CD4-positive, alpha-beta T cell treated with Interferon alpha-2 for 1 hour (primary cell): ENCODE measurements at places on chromosomes 5 and 9.

- DNase-seq = no peak
These were observed 59.1 kb downstream of the BOD1 start for GRCh38 chr5:173557123-173557903.

GRCh38 chr9:98227883-98228282 is 27.6 kb downstream of the TBC1D2 start:
- DNase-seq = no peak

DNA sequence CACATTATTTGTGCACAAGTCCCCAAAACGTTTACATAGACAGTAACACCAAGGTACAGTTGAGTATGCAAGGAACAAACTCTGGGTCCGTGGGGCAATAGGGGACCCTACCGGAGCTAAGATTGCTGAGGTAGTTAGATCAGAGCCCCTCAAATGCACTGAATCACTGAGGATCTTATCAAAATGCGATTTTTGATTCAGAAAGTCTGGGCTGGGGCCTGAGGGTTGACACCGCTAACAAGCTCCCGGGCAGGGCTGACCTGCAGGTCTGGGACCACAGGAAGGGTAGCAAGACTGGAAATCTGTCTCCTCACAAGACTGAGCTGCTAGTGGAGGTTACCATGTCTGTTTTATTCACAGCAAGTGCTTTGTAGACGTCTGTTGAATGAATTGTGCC is 1.8 kb upstream of the IL3 start:
- no peak for DNase-seq

DNA sequence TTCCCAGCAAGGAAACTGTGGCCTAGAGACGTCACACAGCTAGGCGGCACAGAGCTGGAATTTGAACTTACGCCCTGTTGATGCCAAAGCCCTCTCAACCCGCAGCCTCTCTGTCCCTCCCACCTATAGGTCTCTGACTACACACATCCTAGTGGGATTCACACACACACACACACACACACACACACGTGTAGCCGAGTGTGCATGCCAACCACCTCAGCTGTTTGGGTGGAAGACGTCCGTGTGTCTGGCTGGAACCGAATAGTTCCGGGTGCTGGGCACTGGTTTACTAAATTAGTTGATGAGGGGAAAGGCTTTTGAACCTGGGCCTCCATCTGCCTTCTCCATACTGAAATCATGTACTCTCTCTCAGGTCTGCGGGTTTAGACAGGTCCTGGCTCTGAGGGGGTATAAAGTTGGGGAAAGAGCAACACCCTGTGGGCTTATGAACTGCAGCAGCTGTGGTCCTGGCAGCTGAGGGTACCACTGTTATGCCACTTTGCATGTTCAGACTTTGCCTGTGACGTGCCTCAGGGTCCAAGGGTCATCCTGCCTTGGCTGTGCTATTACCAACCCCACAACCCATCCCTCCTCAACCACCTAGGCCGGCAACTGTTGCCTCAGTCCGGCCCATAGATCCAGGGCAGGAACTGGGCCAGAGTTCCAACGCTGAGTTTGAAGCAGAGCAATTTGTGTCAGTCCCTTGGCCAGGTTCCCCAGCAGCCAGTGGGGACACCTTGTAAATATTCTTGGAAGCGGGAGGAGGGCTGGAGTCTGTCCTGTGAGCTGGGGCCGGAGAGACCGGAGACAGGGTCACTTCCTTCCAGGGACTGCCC is 50.5 kb downstream of the PSD2 start:
- DNase-seq = no peak

- DNase-seq = no peak
These were observed 77.0 kb upstream of the TMC1 start for GRCh38 chr9:72444435-72444834.

DNA sequence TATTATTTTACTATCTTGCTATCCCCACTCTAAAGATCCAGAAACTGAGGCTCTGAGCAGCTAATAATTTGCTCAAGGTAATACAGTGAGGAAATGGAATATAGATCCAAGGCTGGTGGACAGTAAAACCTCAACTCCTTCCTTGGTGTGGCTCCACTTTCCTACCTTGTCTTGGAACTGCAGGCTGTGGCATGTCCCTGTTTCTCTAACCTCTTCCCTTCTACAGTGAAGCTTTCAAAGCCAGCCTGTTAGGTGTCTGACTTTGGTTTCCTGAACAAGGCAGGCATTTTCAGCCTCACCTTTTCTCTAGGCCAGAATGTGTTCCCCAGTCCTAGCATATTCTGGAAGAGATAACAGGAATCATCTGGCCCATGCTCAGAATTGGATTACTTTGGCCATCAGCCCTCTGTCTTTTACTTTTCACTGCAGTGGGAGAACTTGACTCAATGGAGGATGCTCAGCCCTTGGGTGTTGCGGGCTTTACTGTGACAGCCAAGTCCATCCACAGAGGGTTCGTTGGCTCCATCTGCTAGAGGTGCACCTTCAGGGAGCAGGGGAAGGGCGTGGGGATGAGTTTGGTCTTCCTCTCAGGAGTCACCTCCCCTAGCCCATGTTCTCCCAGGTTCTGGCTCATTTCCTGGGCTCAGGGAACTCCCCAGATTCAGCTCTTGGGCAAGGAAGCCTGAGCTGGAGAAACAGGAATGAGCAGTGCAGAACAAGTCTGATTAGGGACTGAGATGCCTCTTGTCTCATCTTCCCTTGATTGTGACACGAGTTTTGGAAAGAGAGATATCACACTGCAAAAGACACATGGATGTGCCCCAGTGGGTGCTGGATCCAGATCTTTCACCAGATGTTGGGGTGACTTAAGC is 1.1 kb downstream of the NIPAL4 start:
- no peak for DNase-seq
